Posterior cingulate gyrus (tissue), 11 donors: ENCODE measurements at places on chromosomes 1 and 21.
A peak's percentile ranks its signal among the peaks of the same experiment; 100 is the strongest.

- no peak for DNase-seq
Observed at GRCh38 chr1:3763351-3764125, 9.0 kb upstream of the SMIM1 start.

GRCh38 chr1:103948526-103948925, 198.8 kb downstream of the AMY1C start:
- DNase-seq, result no peak

DNA sequence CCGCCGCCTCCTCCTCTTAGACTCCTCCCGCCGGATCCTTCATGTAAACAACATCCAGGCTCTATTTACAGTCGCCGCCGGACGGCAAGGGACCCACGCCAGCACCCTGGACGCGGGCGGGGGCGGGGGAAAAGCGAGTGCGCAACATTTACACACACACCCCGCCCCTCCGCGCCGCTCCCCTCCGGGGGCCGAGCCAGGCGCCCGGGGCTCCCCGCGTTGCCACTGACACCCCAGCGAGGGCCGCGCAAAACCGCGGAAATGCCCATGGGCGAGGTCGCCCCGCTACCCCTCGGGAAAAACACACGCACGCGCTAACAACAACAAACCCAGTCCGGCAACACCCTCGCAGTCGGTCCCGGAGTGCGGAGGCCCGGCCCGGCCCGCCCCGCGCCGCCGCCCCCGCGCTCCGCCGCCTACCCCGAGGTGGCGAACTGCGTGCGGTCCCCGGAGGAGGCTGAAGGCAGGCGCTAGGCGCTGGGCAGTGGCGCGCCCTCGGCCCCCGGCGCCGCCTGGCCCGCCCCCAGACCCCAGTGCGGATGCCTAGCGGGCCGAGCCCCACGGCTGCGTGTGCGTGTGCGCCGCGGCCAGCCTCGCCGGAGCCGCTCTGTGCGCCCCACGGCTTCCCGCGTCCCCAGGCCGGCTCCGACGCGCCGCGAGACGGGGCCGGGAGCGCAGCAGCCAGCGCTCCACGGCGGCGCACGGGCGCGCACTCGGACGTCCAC, 81.1 kb upstream of the AK4 start:
- DNase-seq, result peak; percentile 87

DNA sequence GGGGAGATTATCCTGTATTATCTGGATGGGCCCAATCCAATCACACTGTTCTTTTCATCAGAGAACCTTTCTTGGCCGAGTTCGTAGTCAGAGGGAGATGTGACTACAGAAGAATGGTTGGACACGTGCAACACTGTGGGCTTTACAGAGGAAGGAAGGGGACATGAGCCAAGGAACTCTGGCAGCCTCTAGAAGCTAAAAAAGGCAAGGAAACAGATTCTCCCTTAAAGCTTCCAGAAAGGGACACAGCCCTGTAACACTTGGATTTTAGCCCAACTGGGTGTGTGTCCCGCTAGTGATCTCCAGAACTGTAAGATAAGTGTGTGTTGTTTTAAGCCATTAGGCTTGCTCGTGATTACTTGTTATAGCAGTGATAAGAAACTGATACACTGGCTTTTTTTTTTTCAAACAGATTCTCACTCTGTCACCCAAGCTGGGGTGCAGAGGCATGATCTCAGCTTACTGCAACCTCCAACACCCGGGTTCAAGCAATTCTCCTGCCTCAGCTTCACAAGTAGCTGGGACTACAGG, 53.9 kb upstream of the FBXO28 start:
- DNase-seq, result no peak

- DNase-seq, result no peak
Observed at GRCh38 chr1:10007169-10007568, 10.1 kb downstream of the RBP7 start.

GRCh38 chr1:72936942-72937341, 654.6 kb upstream of the NEGR1 start:
- no peak for DNase-seq

GRCh38 chr21:29477941-29478340, 179.2 kb downstream of the BACH1 start:
- DNase-seq, result no peak

- DNase-seq, result no peak
Observed at GRCh38 chr1:15836772-15837669, 10.5 kb upstream of the SPEN start.

DNA sequence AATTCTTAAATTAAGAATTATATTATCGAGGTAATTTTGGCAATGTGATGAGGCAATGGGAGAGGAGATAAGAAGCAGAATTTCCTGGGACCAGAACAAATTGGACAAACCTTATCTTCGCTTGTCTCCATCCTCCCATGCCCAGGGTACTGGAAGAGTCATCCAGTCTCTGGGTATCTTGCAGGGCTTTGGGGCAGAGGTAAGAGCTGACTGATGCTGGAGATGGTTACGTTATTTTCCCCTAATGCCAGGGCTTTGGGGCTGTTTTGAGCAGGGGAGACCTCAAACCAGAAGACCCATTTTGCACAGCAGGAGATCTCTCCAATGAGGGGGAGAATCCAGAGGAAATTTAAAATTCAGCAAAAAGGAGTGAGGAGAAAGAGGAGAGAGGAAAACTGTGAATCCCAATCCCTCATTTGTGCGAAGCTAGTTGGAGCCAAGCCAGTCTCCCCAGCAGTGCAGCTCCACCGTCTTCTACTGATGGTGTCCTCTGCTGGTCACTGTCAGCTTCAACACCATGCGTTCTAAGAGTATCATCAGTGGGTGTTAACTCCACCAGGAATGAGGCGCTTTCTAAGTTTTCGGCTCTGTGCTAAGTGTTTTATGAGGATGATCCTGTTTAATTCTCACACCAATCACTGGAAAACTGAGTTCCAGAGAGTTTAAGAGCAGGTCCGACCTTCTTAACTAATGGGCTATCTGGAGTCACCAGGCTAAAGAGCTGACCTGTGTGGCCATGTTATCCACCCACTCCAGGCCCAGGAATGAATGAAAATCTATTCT, 86.8 kb upstream of the CD34 start:
- DNase-seq, result peak; percentile 76

- no peak for DNase-seq
Observed at GRCh38 chr1:216306830-216307229, 116.4 kb downstream of the USH2A start.
